ENCODE measurements at places on chromosomes 7 and 10.

- DNase-seq = no peak
Observed at GRCh38 chr7:78873117-78873516, 580.4 kb downstream of the MAGI2 start.

DNA sequence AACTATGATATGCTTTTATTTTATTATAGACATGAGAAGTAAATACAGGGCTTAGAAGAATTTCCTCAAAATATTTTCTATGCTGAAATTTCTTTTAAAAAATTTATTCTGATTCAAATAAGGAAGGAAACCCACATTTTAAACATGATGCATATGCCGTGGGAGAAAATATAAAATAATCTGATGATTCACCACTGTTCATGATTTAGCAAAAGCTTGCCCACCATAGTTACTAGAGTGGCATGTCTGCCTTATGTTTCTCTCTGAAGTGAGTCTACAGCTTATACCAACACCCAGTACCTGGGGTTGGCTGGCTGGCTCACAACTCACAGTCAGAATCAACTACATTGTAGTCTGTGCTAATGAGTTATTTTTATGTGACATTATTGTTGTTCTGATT lies 102.0 kb downstream of the GNAI1 start:
- DNase-seq = no peak

DNA sequence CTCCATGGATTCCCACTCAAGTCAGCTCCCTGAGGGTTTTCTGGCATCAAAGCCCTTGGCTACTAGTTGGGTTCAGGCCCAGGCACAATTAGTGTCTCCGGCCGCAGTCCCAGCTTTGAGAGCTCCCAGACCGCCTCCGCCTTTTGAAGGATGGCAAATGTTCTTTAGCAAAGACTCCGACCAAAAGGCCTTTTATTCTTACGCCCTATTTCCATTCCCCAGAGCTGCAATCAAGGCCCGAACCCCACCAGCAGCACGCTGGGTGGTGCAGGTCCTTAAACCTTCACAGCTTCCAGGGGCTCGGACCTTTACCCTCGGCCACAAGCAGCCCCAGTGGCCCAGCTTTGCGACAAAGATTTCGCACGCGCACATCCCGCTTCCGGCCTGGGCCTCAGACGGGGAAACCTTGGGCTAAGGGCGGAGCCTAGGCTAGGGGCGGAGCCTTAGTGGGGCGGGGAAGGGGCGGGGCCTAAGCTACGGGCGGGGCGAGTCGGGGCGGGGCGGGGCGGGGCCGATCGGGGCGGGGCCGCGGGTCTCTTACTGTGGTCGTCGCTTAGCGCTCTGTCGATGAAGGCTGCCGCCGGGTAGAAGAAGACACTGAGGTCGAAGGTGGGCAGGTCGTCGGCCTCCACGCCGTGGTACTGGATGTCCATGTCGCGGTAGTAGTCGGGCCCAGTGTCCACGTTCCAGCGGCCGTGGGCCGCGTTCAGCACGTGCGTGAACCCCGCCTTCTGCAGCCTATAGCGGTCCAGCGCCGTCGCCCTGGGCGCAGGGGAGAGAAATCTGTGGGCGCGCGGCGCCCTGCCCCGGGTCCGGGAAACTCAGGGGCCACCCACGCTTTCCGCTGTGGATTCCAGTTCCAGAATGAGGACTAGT lies 68.0 kb upstream of the SAMD8 start:
- no peak for DNase-seq

GRCh38 chr10:24241536-24242040 lies 32.6 kb downstream of the KIAA1217 start:
- DNase-seq = no peak

GRCh38 chr7:150746921-150747320 lies 9.7 kb downstream of the GIMAP5 start:
- no peak for DNase-seq

DNA sequence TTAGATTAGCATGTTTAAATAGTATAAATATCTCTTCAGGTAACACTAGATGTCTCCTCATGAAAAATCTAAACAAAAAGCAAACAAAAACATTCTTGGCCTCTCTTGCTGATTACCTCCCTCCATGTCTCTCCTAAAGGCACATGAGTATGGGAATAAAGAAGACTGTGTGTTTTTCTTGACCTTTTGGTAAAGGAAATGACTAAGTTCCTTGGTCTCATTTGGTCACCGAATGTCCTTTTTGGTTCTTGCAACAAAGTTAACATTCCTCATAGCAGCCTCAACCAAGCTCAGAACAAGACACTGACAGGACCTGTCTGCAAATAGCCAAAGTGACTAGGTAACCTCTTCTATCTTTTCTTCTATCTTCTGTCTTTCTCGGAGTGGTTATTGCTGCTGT lies 35.5 kb downstream of the POM121L12 start:
- no peak for DNase-seq

- no peak for DNase-seq
Observed at GRCh38 chr7:157523766-157524421, 187.1 kb downstream of the DNAJB6 start.

- peak; percentile 78 for DNase-seq
Observed at GRCh38 chr7:143416565-143417149, 8.0 kb upstream of the EPHA1 start.

Measured in Karpas-422 (cell line).